NCI-H1092 (cell line): ENCODE measurements at places on chromosomes 4 and X.

DNA sequence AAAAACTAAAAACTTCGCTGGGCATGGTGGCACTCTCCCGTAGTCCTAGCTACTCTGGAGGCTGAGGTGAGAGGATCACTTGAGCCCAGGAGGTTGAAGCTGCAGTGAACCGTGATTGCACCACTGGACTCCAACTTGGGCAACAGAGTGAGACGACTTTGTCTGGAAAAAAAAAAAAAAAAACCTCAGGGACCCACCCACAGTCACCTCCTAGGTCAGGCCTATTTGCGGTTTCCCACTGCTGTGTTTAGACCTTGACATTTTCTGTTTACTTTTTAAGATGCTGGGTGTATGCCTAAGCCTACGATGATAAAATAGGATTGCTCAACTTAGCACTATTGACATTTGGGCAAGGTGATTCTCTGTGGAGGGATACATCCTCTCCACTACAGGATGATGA lies 197.4 kb upstream of the TBL1X start:
- no peak for DNase-seq

DNA sequence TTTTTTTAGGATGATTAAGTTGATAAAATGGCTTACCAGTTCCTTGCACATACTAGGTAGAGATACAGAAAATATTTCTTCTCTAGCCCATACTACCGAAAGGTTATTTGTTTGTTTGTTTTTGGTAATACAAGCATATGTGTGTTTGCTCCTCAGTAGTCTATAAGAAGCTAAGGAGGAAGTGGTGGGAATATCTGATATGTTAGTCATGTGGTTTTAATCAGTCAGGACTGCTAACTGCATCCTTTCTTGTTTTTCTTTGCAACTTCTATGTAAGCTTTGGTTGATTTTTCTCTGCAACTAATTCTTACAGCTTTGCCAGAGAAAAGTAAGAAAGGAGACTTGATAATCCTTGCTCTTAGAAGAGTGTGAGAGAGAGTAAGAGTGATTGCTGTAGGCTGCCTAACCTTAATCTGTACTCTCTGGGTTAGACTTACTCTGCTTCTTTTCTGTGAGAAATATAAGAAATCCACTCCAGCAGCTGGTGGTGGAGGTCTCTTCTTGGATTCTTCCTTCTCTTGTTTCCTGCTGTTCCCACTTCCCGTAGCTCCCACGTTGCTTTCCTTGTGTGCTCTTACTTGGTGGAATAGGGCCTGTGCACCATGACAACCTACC lies 28.3 kb downstream of the SEPTIN11 start:
- DNase-seq = no peak

DNA sequence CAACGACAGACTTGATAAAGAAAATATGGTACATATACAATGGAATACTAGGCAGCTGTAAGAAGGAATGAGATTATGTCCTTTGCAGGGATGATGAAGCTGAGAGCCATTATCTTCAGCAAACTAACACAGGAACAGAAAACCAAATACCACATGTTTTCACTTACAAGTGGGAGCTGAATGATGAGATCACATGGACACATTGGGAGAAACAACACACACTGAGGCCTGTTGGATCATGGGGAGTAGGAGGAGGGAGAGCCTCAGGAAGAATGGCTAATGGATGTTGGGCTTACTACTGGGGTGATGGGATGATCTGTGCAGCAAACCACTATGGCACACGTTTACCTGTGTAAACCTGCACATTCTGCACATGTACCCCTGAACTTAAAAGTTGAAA lies 209.7 kb downstream of the SPRY1 start:
- no peak for DNase-seq

- DNase-seq = no peak
Observed at GRCh38 chr4:153024466-153024865, 88.3 kb downstream of the FHDC1 start.

DNA sequence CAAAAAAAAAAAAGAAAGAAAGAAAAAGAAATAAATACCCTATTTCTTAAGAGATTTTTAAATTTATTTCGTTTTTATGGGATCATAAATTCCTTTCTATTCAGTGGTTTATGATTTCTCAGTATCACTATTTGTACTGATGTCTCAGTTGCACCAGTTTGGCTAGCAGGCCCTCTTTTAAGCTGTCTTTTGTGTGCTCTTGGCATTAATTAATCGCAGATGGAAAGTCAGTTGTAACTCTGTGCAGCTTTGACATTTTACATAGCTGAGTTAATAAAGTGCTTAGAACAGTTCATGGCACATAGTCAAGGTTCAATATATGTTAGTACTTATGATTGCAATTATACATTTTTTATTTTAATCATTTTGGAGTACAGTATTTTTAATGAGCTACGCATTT lies 123.7 kb upstream of the NUDT6 start:
- DNase-seq = no peak

DNA sequence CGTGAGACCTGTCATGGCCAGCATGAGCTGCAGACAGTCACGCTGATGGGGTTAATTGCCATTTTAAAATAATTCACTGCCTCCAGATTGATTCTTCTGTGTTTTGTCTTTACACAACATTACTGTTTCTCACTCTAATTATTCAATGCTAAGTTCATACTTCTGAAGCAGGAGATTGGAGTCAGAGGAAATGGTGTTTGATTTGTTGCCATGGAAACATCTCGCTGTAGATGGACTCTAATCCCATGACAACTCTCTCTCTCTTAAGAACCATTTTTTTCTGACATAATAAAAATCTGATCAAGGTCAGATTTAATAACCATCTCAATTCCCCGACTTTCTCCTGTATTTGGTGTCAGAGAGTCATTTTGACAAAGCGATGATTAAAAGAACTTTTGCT lies 209.0 kb downstream of the IDS start:
- DNase-seq = no peak

DNA sequence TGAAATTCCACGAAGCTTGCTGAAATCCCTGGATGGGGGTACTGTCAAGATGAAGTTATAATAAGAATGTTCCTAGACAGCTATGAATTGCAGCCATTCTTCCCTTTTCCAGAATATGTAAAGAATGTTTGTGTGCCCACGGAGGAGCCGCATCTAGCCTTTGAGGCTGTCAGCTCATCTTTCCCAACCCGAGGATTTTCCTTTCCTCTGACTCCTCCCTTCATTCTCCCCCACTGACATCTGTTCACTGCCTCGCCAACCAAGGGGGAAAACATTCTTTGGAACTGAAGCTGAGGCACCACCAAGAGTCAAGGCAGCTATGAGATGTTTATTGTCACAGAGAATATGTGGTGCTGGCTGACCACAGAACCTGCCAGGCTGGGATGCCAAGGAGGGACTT lies 8.8 kb downstream of the NHSL2 start:
- no peak for DNase-seq

DNA sequence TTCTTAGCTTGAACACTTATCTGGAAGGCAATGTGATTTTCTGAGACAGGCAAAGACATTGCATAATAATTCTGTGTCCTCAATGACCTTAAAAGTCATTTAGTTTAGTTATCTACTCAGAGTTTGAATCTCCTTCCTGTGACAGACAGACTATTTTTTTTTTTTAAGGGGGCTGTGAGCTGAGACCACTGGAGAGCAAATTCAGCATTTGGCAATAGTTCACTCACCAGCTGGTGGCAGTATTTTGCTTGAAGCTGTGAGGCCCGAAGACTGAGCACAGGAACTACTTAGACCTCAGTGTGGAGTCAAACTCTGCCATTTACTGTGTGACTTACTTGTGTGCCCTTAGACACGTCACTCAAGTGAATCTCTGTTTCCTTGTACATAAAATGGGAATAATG lies 22.9 kb upstream of the CPE start:
- peak; percentile 63 for DNase-seq

DNA sequence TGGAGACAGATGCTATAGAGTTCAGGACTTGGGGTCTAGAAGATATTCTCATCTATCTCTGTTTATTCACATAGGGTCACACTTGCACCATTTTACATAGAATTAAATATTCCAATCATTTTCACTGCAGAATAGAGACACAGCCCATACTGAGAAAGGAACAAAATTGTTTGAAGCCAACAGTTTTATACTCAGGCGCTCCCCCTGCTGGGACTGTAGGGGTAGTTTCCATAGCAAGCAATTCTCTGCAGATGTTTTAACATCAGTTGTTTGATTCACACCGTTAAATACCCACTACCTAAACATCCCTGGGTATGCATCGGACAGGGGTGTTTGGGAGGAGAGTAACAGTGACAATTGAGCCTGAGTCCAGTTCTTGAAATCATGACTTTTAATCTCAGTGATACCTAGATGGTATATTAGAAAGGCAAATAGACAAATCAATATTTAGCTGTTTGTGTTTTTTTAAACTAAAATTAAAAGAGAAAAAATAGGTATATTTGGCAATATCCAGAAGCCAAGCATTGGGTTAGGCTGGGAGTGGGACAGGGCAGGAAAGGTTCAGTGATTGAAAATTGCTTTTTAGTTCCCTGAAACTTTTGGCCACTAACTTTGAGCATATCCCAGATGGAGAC lies 33.8 kb downstream of the LONRF3 start:
- no peak for DNase-seq

DNA sequence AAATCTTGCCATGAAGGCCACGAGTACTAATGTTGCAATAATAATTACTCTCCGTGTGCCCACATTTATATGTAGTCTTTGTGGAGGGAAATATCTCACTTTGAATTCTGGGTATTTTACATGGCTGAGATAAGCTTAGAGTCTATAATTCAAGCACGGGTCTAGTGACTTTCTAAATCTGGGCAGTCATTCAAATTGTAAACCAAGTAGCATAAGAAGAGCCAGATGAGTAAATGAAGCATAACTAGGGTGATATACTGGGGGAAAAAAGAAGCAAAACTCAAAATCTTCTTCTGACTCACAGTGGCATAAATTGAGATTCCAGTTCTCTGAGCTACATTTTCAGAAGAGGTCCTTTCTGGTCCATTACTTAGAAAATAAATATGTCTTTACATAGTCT lies 53.0 kb downstream of the MAPK10 start:
- DNase-seq = peak; percentile 0

DNA sequence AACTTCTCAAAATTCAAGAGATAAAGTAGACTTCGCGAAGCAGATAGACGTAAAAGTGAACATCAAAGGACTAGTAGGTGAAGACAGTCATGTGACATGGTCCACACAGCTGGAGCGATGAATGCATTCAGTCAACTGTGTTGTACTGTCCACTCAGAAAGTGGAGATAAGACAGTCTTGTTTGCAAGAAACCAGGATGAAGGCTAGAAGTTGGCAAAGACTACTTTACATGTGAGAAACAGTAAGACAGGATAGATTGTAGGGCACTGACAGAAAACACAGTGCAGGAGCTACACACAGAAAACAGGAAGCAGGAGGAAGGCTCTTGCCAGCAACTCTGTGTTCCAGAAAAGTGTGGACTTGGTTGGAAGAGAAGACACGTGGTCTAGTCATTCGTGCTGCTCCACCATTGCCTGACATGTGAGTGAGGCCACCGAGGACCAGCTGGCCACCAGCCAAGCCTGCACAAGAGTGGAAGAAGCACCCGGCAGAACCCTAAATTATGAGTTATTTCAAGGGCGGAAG lies 78.9 kb downstream of the FAT1 start:
- DNase-seq = no peak

DNA sequence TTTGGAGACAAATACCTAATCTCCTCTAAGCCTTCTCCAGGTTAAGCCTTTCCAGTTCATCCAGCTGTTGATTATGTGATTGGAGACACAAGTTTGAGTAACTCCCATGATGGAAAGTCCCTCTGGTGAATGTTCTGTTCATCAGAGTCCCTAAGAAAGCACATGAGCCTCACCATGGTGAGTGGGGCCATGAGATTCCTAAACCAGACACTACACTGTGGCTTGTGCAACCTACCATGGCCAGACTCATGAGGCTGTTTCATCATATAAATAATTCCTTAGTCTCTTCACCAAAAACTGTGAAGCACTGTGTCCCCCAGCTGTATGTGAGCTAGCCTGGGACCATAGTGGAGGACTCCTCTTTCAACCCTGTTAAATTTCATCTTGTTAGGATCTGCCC lies 14.4 kb downstream of the PKD2 start:
- DNase-seq = no peak

DNA sequence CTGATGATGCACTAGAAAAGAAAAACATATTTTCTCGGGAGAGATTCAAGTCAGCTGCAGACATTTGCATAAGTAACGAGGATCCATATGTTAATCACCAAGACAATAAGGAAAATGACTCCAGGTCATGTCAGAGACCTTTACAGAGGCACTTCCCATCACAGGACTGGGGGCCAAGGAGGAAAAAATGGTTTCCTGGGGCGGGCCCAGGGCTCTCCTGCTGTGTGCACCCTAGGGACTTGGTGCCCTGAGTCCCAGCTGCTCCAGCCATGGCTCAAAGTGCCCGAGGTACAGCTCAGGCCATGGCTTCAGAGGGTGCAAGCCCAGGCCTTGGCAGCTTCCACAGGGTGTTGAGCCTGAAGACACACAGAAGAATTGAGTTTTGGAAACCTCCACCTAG lies 415.4 kb upstream of the FRG1 start:
- DNase-seq = no peak

DNA sequence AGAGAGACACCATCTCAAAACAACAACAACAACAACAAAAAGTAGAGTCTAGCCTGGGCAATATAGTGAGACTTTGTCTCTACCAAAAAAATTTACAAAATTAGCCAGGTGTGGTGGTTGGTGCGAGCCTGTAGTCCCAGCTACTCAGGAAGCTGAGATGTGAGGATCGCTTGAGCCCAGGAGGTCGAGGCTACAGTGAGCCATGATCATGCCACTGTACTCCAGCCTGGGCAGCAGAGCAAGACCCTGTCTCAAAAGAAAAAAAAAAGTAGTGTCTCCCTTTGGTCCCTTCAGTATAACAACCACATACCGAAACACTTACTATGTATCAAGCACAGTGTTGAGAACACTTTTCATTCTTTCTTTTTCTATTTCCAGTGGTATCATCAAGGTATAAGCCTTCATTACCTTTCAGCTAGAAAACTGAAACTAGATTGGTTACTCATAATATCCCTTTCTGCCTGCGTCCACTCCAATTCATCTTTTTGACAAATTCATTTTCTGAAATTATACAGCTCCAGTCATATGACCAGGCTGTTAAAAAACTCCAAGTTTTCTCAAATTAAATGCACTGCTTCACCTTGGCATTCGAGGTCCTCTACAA lies 54.1 kb downstream of the RPS6KA3 start:
- no peak for DNase-seq

GRCh38 chr4:100644150-100644549 lies 126.3 kb upstream of the EMCN start:
- DNase-seq = no peak

GRCh38 chrX:18691431-18691830 lies 16.0 kb upstream of the PPEF1 start:
- no peak for DNase-seq

GRCh38 chrX:138858438-138858837 lies 146.9 kb upstream of the FGF13 start:
- DNase-seq = no peak

DNA sequence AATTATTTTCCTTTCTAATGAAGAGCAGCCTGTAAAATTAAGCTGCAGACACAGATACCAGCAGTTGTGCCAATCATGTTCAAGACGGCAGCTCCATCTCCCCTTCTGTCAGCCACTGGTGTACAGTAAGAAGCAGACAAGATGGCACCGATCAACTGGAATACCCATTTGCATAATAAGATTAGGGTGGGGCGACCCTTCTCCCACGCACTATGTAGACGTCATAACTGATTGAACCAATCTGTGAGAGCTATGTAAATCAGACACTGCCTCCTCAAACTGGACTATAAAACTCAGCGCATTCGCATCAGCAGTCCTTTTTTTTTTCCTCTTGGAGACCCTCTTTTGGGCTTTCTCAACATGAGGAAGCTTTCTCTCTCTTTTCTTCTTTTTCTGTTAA lies 40.4 kb upstream of the INTS6L start:
- DNase-seq = no peak
